ENCODE measurements at places on chromosomes 4 and X.

- peak overlapping the region; percentile 65 for H3K27ac ChIP-seq
- H3K4me1 ChIP-seq, result peaks cover 2% of the 10 kb centered on the region
- H3K36me3 ChIP-seq, result no peaks in the 10 kb centered on the region
- peak overlapping the region; percentile 74 for H3K4me3 ChIP-seq
Measured at GRCh38 chr4:39446842-39447573, 11.7 kb downstream of the RPL9 start.

DNA sequence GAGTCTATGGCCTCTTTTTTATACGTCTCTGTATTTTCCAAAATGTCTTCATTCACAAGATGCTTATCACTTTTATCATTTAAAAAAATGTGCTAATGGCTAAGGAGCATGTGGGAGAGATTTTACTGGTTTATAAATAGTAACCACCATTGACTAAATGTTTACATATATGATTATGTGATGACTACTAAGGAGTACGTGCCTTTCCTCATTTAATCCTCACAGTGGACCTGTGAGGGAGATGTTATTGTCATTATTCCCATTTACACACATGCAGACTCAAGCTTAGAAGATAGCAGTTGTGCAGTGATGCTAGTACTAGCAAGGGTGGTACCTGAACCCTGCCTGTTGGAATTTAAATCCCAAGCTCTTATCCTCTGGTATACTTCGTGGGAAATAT, 2.4 kb downstream of the SRD5A3 start:
- DNase-seq, result no peak
- no peaks in the 10 kb centered on the region for H3K27me3 ChIP-seq
- H3K4me1 ChIP-seq, result peaks cover 9% of the 10 kb centered on the region
- H3K36me3 ChIP-seq, result no peaks in the 10 kb centered on the region

- no peaks in the 10 kb centered on the region for H3K4me1 ChIP-seq
- H3K27me3 ChIP-seq, result no peaks in the 10 kb centered on the region
- no peak overlapping the region for H3K4me3 ChIP-seq
- no peak for DNase-seq
- H3K27ac ChIP-seq, result no peak overlapping the region
Measured at GRCh38 chrX:52979568-52979967, 21.2 kb upstream of the FAM156A start.

DNA sequence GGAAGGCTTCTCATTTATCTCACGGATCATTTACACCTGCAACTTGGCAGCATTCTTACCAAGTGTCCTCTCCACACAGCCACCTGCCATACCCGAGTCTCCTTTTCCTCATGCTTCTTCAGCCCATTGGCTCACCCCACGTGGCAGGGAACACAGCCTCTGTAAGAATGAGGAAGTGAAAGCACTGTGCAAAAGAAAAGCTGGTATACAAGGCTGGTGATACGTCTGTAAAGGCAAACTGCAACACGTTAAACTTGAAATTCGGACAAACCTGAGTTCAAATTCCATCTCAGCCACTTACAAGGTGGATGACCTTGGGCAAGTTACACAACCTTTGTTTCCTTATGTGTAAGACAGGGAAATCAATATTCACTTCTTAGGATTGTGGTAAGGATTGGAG, 164.0 kb upstream of the RASGEF1B start:
- no peaks in the 10 kb centered on the region for H3K36me3 ChIP-seq
- H3K27ac ChIP-seq, result no peak overlapping the region
- DNase-seq, result no peak
- H3K27me3 ChIP-seq, result no peaks in the 10 kb centered on the region
- H3K4me3 ChIP-seq, result no peak overlapping the region

- no peaks in the 10 kb centered on the region for H3K36me3 ChIP-seq
- DNase-seq, result no peak
- no peak overlapping the region for H3K27ac ChIP-seq
Measured at GRCh38 chr4:40840255-40840984, 90.7 kb downstream of the NSUN7 start.

DNA sequence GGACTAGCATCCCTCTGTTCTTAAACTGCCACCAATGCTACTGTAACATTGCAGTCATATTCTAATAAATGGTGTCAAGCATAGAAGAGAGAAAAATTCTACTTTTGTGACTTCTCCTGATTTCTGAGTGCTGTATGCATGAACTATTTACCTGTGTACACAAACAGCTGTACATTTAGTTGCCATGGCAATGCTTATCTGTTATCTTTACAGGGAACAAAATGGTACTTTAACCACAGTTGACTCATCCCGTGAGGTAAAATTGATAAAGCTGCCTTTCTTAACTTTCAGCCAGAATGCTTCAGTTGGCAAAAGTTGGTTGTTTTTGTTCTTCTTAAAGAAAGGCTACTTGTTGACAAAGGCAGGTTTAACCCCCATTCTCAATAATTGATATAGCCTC, 587.5 kb upstream of the MAGEB2 start:
- H3K4me1 ChIP-seq, result no peaks in the 10 kb centered on the region
- DNase-seq, result no peak
- H3K27ac ChIP-seq, result no peak overlapping the region
- H3K4me3 ChIP-seq, result no peak overlapping the region
- H3K27me3 ChIP-seq, result no peaks in the 10 kb centered on the region
- no peaks in the 10 kb centered on the region for H3K36me3 ChIP-seq

- H3K27me3 ChIP-seq, result no peaks in the 10 kb centered on the region
- no peak overlapping the region for H3K27ac ChIP-seq
- H3K4me3 ChIP-seq, result no peak overlapping the region
- peaks cover 5% of the 10 kb centered on the region for H3K4me1 ChIP-seq
- no peak for DNase-seq
- no peaks in the 10 kb centered on the region for H3K36me3 ChIP-seq
Measured at GRCh38 chrX:124228849-124229248, 103.6 kb upstream of the TEX13D start.

DNA sequence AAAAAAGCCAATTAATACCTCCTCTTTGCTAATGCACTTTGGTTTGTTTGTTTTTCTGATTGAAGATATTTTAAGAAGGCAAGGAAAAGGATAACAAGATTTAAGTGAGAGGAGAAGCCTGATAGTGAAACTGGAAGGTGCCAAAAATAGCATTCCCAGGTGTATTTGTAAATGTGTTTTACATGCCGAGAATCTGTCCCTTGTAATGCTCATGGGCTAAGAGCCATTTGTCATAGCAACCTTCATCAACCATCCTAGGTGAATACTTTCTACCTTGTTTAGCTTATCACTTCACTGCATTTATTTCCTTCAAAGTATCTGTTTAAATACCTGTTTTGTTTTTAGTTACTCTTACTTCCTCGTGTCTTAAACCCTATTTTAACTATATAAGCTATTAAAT, 127.8 kb downstream of the KCTD8 start:
- H3K36me3 ChIP-seq, result no peaks in the 10 kb centered on the region
- DNase-seq, result no peak
- H3K27me3 ChIP-seq, result no peaks in the 10 kb centered on the region
- no peak overlapping the region for H3K4me3 ChIP-seq

DNA sequence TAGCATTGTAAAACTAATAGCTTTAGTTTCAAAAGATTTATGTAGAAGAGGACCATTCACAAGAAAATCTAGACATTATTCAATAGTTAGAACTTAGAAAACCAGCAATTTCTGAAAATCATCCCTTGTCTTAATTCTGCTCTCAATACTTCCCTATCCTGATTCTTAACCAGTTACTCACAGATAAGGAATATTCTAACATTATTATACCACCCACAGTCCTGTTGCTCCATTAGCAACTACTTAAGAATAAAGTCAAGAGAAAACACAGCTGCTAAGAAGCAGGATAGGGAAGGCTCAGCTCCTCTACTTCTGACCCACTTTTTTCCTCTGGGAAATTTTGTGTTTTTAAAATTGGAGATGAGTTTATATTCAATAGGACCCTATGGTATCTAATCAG, 47.7 kb downstream of the PHKA1 start:
- no peak overlapping the region for H3K27ac ChIP-seq
- H3K4me1 ChIP-seq, result no peaks in the 10 kb centered on the region
- H3K36me3 ChIP-seq, result no peaks in the 10 kb centered on the region
- H3K4me3 ChIP-seq, result no peak overlapping the region
- no peak for DNase-seq

GRCh38 chr4:173367285-173367684, 3.5 kb upstream of the SAP30 start:
- DNase-seq, result no peak
- H3K4me3 ChIP-seq, result no peak overlapping the region
- H3K27ac ChIP-seq, result no peak overlapping the region
- H3K27me3 ChIP-seq, result no peaks in the 10 kb centered on the region
- H3K36me3 ChIP-seq, result peaks cover 2% of the 10 kb centered on the region
- H3K4me1 ChIP-seq, result peaks cover 27% of the 10 kb centered on the region

DNA sequence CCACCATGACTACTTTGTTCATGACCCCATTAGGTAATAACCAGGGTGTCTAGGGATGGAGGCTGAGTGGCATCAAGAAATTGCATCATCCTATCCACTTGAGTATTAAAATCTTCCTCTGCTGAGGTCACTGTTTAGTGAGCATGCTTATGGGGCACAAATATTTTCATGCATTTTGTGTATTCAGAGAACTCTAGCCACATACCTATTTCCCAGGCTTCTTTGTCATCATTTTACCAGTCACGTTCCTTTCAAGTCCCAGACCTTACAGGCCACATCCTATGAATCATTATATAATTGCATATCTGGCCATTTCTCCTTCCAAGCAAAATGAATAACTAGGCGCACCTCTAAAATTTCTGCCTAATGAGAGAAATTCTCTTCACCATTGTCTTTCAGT, 1882.9 kb upstream of the AGA start:
- no peaks in the 10 kb centered on the region for H3K4me1 ChIP-seq
- no peaks in the 10 kb centered on the region for H3K27me3 ChIP-seq
- DNase-seq, result no peak
- H3K27ac ChIP-seq, result no peak overlapping the region
- no peak overlapping the region for H3K4me3 ChIP-seq
- no peaks in the 10 kb centered on the region for H3K36me3 ChIP-seq

DNA sequence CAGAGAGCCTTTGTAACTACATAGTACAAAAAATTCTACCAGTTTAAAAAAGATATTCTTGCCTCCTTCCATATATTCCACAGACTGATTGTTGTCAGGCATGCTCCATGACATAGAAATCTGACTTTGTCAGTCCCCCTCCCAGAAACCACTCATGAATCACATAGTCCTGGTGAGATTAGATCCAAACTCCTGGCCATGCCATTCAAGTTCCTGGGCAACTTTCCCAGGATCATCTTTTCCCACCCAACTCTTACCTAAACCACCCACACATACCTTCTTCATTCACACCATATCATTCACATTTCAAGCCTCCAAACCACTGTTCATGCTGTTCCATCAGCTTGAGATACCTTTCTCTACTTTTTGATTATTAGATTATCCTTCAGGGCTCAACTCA, 46.4 kb downstream of the SLC16A2 start:
- no peaks in the 10 kb centered on the region for H3K4me1 ChIP-seq
- H3K4me3 ChIP-seq, result no peak overlapping the region
- no peak for DNase-seq
- H3K27me3 ChIP-seq, result no peaks in the 10 kb centered on the region

DNA sequence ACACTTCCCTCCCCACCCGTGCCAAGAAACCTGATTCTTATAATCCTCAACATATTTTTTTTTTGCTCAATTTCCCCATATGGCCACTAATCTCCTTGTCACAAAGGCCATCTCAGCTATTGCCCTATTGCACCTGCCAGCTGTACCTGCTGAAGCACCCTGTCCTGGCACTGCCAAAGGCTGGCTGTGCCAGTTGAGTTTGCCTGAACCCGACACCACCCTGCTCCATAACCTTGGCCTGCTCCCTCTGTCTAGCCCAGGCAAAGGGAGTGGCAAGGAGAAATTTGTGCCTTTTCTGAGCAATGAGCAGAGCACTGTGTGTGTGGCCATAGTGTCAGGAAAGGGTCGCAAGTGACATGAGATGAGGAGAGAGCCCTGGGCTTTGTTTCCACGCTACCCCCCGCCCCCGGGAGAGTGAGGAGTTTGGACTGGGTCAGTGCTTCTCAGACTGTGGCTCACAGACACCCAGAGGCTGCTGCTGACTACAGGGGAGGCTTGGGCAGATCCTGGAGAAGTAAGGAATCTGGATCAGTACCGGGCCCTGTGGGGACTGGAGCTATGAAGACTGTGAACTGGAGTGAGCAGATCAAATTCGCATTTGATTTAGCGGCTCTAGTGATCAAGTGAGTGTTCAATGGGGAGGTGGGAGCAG, 42.2 kb upstream of the HMGB3 start:
- H3K36me3 ChIP-seq, result no peaks in the 10 kb centered on the region
- DNase-seq, result no peak
- no peak overlapping the region for H3K4me3 ChIP-seq
- H3K27ac ChIP-seq, result no peak overlapping the region
- H3K4me1 ChIP-seq, result no peaks in the 10 kb centered on the region

DNA sequence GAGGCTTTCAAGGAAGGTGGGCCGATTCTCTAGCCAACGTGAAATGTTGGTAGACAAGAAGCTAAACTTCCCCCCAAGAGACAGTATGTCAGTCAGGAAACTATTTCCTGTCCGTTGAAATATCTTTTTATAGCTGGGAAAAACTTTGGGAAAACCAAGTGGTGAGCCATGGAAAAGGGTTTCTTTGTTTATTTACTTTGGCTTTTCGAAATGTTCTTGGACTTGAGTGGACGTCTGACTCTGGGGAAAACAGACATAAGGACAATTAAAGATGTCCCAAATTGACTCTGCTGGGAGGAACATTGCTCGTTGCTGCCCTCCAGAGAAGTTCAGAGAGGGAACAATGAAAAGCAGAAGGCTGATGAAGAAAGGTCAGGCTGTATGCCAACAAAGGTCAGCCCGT, 295.4 kb downstream of the RAPGEF2 start:
- H3K36me3 ChIP-seq, result no peaks in the 10 kb centered on the region
- H3K4me3 ChIP-seq, result no peak overlapping the region
- peaks cover 26% of the 10 kb centered on the region for H3K27me3 ChIP-seq
- peaks cover 11% of the 10 kb centered on the region for H3K4me1 ChIP-seq
- no peak for DNase-seq
- H3K27ac ChIP-seq, result no peak overlapping the region

- no peak for DNase-seq
- no peak overlapping the region for H3K27ac ChIP-seq
- no peaks in the 10 kb centered on the region for H3K36me3 ChIP-seq
- H3K27me3 ChIP-seq, result peaks cover 10% of the 10 kb centered on the region
- H3K4me1 ChIP-seq, result no peaks in the 10 kb centered on the region
Measured at GRCh38 chrX:38699696-38700095, 101.6 kb upstream of the MID1IP1 start.
